Anterior cingulate cortex (tissue), 58 donors: ENCODE measurements at places on chromosomes 3 and 15.
A peak's percentile ranks its signal among the peaks of the same experiment; 100 is the strongest.

DNA sequence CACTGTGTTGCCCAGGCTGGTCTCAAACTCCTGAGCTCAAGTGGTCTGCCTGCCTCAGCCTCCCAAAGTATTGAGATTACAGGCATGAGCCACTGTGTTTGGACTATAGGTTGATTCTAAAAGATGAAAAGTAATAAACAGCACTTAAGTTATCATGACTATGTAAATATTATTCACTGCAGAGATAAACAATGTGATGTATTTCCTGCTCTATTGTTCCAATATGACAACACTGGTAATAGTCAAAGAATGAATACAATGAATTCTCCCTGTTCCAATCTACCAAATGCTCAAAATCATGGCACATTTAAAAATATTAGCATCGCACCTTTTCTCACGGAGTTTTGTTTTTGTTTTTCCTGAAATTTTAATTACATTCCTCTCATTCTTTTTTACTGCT is 36.8 kb upstream of the TBL1XR1 start:
- DNase-seq = no peak

DNA sequence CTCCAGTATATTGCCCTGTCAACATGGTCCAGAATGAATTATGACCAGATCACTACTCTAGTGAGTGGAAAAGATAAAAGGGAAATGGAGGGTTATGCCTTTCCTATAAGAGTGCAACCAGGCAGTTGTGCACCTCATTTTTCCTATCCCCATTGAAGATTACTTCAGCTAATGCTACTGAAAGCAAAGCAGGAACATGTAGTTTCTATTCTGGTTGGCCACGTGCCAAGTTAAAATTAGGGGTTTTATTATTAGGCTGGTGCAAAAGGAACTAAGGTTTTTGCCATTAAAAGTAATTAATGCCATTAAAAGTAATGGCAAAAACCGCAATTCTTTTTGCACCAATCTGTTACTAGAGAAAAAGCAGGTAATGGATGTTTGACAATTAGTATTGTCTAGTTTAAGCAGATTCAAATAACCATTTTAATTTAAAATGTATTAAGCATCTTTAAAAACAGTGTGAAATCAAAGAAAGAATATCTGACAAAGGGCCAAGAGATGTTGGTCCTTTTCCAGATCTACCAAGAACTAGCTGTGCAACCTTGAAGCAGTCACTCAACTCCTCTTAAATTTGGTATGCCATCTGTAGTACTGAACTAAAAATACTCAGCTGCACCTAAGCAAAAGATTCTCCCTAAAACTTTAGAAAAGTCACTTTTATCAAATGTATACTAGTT is 567.5 kb upstream of the CCDC54 start:
- DNase-seq = no peak

GRCh38 chr15:86690566-86690965 is 610.9 kb downstream of the AGBL1 start:
- DNase-seq = no peak

GRCh38 chr15:64305261-64305660 is 50.7 kb downstream of the CSNK1G1 start:
- DNase-seq = no peak

- no peak for DNase-seq
These were observed 1713.6 kb downstream of the SI start for GRCh38 chr3:163364717-163365116.

DNA sequence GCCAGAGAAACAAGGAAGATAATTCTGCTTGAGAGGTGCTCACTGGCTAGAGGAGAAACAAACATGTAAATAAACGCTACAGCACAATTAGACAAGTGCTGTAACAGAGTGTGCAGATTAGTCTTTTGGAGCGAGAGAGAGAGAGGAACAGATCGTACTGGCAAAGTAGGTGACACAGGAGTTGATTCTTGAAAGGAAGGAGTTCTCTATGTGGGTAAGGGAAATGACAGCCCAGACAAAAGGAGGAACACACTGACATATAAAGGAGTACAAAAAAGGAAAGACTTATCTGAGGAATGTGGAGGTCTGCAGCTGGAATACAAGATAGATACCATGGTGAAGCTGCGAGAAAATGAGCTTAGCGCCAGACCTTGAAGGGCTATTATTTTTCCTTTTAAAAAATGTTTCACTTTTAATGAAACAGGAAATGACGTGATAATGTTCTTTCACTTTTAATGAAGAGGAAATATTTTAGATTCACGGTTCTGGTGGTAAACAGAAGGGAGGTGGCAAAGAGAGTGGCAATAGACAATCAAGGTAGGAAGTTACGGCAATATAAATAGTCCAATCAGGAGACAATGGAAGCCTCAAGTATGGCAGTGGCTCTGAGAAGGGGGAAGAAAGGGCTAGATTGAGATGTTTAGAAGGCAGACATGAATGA is 202.9 kb downstream of the VPS13C start:
- no peak for DNase-seq

DNA sequence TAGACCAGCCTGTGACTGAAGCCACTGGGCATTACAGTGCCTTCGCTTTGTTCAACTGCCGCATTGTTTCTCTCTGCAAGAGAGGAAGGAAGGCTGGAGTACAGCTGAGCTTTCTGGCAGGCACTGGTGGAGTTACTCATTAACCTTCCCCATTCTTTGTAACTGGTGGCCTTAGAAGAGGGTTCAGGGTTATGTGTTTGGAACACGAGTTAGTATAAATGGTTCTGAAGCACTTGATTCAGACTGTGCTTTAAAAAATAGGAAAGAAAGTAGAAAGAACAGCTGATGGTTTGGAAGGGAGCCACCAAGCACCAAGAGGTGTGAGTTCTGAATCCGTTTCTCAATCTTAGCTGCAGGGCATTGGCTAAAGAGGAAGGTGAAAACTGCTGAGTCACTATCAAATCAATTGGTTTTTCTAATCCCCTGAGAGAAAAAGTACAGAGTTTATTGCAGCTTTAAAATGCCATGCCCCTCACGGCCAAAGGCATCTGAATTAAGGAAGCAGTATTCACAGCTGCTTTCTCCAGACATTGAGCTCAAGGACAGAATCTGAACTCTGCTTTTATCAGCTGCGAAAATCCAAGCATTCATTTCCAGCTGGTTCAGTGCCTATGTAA is 3.6 kb downstream of the HGD start:
- peak; percentile 45 for DNase-seq

DNA sequence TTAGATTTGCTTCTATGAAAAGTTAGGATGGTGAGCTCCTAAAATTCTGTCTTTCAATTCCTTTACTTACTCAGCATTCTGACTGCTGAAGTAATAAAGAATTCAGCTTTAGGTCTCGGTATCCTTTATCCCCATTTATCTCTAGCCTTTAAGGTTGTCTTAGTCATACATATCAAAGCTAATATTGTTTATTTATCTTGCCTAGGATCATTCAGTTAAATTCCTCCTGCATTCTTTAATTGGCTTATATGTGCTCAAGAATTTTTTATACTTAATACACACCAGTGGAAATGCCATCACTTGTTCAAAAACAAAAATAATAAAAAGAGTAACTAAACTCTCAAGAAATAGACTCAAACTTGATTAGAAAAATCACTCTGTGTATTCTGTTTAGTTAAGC is 507.0 kb downstream of the ZPLD1 start:
- no peak for DNase-seq

DNA sequence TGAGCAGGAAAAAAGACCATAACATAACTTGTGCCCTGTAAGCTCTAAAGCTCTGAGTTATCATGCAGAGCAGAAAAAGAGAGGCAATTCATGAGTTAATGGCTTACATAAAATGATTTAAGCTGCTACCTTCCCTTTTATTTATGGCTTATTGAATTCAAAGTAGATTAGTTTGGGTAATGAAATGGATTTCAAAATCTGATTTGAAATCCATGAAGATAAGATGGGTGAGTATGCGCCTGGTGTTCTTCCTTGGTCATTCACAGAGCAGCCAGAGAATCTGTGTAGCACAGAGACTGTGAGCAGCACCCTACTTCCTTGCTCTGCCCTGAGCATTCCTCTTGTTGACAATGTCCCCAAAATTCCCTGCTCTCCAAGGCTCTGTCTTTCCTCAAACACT is 36.2 kb upstream of the MRPL3 start:
- no peak for DNase-seq

DNA sequence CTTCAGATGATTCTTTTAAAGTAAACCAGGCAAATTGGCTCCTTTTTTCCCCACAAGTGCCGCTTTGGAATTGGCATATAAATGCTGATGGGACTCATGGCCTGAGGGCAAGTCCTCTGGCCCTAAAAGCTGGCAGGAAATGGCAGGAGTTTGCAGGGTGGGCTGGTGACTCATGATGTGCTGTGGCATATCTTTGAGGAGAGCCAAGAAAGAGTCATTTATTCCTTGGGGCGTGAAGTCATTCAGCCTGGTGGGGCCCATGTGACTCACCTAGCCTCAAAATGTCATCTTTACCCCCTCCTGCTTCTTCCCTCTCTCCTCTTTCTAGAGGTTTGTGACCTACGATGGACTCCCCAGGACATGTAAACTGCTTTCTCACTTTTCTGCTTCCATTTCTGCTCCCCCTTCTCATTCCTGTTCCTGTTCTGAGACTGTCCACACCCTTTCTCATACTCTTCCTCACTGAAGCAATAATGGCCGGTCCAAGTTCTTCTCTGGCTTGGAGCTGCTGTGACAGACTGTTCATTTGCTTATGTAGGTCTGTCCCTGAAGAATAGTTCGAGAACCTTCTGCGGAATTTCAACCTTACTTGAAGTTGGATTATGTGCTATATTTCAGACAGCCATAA is 326.1 kb downstream of the SATB1 start:
- no peak for DNase-seq

DNA sequence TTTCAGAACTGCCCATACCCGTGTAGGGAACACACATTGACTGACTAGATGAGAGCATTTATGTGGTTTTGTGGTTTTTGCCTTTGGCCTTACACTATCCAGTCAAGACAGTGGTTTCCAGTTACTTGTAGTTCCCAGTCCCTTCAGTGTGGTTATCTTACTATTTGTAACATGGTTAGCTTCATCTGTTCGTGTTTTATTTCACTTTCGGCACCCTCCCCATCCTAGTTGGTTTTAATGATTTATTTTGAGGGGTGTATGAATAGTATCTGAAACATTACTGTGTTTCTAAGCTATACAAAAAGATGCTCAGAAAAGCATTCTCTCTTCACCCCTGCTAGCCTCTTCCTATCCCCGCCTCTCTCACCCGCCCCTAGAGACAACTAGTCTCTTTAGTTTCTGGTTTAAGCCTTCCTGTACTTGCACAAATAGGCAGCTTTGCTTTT is 14.1 kb downstream of the LYSMD4 start:
- DNase-seq = no peak

DNA sequence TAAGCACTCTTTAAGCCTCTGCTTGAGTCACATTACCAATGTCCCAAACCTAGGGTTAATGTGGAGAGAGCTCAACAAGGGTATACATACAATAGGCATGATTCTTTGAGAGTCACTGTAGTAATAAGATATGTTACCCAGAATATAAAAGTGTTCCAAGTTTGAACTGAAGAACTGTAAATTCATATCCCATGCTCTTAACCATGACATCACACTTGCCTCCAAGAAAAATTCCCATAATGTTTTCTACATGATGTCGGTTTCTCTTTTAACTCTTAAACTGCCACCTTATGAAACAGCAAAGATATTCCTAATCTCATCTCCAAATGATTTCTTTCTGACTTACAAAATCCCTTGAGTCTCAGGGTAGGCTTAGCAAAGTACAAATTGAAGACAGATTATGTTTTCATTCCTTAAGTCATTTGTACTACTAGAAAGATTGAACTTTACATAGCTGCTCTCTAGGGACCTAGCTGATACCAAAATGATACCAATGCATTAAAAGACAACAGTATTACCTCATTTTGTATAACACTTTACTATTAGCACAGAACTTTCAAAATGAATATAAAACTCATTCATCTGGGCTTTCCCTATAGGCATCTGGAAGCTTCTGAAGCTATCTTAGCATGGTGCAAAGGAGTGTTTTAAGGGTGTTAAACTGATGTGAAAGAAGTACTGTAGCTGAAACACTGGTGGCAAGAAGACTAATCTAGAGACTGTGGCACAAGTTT is 127.1 kb downstream of the KCNMB2 start:
- DNase-seq = no peak
